ENCODE measurements at places on chromosomes 1 and 21. TPM values are rescaled to one million over a fixed set of nuclear protein-coding genes. Genes with fewer than 3 reads are reported as not detected.

SLAMF9 gene
- total RNA-seq, result not detected

EYA3 gene
- 22.2 TPM for total RNA-seq

PARK7 gene
- 113 TPM for total RNA-seq

CHRM3 gene
- total RNA-seq, result 71.1 TPM

TAL1 gene
- 0.94 TPM for total RNA-seq

SLC16A4 gene
- total RNA-seq, result 4.7 TPM

UTS2 gene
- total RNA-seq, result not detected

KIF21B gene
- 271 TPM for total RNA-seq

DDR2 gene
- total RNA-seq, result 8.5 TPM

TMEM125 gene
- 0.31 TPM for total RNA-seq

IL22RA1 gene
- not detected for total RNA-seq

ADAMTS4 gene
- total RNA-seq, result 0.31 TPM

VAMP4 gene
- 18.2 TPM for total RNA-seq

RAB29 gene
- total RNA-seq, result 8.5 TPM

PHGDH gene
- 20.3 TPM for total RNA-seq

EPHA2 gene
- 1.9 TPM for total RNA-seq

IKBKE gene
- total RNA-seq, result 0.94 TPM

CLDN17 gene
- total RNA-seq, result not detected

All from parietal lobe (tissue), 2 donors.